Aorta (tissue), 5 donors: ENCODE measurements at places on chromosomes 1 and 21. TPM values are rescaled to one million over a fixed set of nuclear protein-coding genes. Genes with fewer than 3 reads are reported as not detected.

DNA sequence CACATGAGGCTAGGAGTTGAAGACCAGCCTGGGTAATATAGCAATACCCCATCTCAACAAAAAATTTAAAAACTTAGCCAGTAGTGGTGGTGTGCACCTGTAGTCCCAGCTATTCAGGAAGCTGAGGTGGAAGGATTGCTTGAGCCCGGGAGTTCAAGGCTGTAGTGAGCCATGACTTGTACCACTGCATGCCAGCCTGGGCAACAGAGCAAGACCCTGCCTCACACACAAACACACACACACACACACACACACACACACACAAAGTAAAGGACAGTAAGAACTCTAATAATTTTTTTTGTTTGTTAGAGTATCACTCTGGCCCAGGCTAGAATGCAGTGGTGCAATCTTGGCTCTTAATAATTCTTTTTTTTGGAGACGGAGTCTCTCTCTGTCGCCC is 138.0 kb upstream of the SOD1 start:
- H3K4me1 ChIP-seq = no peaks in the 10 kb centered on the region
- no peak overlapping the region for H3K4me3 ChIP-seq
- no peaks in the 10 kb centered on the region for H3K36me3 ChIP-seq

- no peak for DNase-seq
- H3K27me3 ChIP-seq = no peaks in the 10 kb centered on the region
- no peak overlapping the region for H3K4me3 ChIP-seq
- H3K4me1 ChIP-seq = no peaks in the 10 kb centered on the region
- no peak overlapping the region for H3K27ac ChIP-seq
- no peaks in the 10 kb centered on the region for H3K36me3 ChIP-seq
Observed at GRCh38 chr1:200437556-200438203, 27.8 kb upstream of the ZNF281 start.

DNA sequence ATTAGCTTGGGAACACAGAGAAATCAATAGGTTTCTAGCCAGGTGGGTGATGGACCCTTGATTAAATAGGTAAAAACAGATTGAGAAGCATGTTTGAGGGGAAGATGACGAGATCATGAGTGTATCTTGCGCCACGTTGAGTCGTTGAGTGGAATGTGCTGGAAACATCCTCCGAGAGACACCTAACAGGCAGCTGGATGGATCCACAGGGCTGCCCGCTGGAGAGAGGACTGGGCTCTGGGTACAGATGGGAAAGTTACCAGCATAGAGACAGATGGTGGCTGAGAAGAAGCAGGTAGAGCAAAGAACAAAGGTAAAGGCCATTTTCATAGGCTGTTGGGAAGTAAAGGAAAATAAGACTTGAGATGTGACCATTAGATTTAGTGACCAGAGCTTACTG is 15.6 kb downstream of the BATF3 start:
- no peaks in the 10 kb centered on the region for H3K27me3 ChIP-seq
- H3K27ac ChIP-seq = no peak overlapping the region
- no peaks in the 10 kb centered on the region for H3K4me1 ChIP-seq
- H3K36me3 ChIP-seq = no peaks in the 10 kb centered on the region

DNA sequence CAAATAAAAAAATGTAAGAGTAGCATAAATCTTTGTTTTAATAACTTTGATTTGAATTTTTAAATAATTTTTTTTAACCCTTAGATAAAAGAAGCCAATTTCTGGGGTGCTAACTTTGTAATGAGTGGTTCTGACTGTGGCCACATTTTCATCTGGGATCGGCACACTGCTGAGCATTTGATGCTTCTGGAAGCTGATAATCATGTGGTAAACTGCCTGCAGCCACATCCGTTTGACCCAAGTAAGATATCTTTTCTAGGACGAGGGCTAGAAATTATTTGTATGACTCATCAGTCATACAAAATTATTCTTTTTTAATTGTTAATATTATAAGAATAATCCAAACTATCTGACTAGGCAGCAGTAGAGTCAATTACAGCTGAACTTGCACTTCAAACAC is 71.2 kb downstream of the GPR161 start:
- H3K27me3 ChIP-seq = no peaks in the 10 kb centered on the region
- no peak overlapping the region for H3K27ac ChIP-seq
- no peak for DNase-seq
- peaks cover 3% of the 10 kb centered on the region for H3K36me3 ChIP-seq
- H3K4me1 ChIP-seq = no peaks in the 10 kb centered on the region

DNA sequence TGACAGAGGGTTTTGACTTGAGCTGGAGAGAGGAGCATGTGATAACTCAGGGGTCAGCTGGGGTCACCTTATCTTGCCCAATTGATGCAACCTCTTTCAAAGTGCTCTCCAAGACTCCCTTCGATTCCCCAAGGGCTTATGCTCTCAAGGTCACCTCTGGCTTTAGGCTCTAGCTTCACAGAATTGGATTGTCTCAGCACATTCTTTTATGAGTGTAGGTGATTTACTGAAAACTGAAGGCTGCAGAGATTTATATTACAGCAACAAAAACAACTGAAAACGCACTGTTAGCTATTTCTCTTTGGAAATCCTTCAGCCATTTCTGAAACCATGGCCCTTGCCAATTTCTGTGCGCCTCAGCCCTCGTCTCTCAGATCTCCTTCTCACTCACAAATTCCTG is 34.5 kb upstream of the MAP1LC3C start:
- DNase-seq = no peak
- no peaks in the 10 kb centered on the region for H3K36me3 ChIP-seq
- H3K27me3 ChIP-seq = no peaks in the 10 kb centered on the region
- H3K4me3 ChIP-seq = no peak overlapping the region
- H3K27ac ChIP-seq = no peak overlapping the region

DNA sequence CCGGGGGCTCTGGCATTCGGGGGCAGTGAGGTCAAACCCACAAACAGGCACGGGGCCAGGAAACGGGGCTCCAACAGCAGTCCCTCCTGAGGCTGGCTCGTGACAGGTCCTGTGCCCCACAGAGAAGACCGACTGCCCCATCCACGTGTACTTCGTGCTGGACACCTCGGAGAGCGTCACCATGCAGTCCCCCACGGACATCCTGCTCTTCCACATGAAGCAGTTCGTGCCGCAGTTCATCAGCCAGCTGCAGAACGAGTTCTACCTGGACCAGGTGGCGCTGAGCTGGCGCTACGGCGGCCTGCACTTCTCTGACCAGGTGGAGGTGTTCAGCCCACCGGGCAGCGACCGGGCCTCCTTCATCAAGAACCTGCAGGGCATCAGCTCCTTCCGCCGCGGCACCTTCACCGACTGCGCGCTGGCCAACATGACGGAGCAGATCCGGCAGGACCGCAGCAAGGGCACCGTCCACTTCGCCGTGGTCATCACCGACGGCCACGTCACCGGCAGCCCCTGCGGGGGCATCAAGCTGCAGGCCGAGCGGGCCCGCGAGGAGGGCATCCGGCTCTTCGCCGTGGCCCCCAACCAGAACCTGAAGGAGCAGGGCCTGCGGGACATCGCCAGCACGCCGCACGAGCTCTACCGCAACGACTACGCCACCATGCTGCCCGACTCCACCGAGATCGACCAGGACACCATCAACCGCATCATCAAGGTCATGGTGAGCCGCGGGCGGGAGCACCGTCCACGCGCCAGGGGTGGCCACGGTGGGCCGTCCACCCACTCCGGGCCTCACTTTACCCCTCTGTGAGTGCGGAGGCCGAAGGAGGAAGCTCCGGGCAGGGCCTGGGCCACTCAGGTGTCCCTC is 14.2 kb downstream of the COL6A2 start:
- H3K36me3 ChIP-seq = peaks cover 30% of the 10 kb centered on the region
- DNase-seq = peak; percentile 73
- H3K4me3 ChIP-seq = no peak overlapping the region
- no peaks in the 10 kb centered on the region for H3K27me3 ChIP-seq
- H3K4me1 ChIP-seq = peaks cover 6% of the 10 kb centered on the region
- no peak overlapping the region for H3K27ac ChIP-seq

DNA sequence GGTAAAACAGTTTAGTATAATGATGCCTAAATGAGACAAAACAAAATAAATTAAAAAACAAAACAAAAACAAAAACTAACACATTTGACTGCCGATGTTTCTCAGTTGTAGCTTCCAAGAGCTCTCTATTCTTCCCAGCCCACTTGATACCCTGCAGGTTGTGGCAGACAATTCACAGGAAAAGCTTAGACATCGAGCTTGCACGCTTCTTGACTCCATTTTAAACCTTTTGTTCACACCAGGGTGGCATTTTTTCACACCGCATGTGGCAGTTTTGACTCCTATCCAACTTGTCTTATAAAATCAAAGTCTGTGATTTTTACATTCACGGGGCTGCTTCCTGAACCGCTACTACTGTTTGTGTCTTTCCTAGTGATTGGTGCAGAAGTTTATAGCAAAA is 575.9 kb downstream of the USP25 start:
- no peaks in the 10 kb centered on the region for H3K27me3 ChIP-seq
- H3K27ac ChIP-seq = no peak overlapping the region
- H3K4me1 ChIP-seq = no peaks in the 10 kb centered on the region
- H3K4me3 ChIP-seq = no peak overlapping the region
- DNase-seq = no peak

- no peaks in the 10 kb centered on the region for H3K27me3 ChIP-seq
- H3K27ac ChIP-seq = no peak overlapping the region
- no peak overlapping the region for H3K4me3 ChIP-seq
- no peaks in the 10 kb centered on the region for H3K36me3 ChIP-seq
- H3K4me1 ChIP-seq = peaks cover under 1% of the 10 kb centered on the region
Observed at GRCh38 chr1:230354005-230354404, 72.1 kb downstream of the PGBD5 start.

GRCh38 chr1:113551728-113552127 is 161.4 kb downstream of the MAGI3 start:
- no peaks in the 10 kb centered on the region for H3K36me3 ChIP-seq
- H3K27me3 ChIP-seq = no peaks in the 10 kb centered on the region
- no peak overlapping the region for H3K4me3 ChIP-seq

GRCh38 chr1:110487726-110488125 is 31.2 kb downstream of the KCNA10 start:
- H3K27me3 ChIP-seq = no peaks in the 10 kb centered on the region
- no peak overlapping the region for H3K27ac ChIP-seq
- DNase-seq = no peak

DNA sequence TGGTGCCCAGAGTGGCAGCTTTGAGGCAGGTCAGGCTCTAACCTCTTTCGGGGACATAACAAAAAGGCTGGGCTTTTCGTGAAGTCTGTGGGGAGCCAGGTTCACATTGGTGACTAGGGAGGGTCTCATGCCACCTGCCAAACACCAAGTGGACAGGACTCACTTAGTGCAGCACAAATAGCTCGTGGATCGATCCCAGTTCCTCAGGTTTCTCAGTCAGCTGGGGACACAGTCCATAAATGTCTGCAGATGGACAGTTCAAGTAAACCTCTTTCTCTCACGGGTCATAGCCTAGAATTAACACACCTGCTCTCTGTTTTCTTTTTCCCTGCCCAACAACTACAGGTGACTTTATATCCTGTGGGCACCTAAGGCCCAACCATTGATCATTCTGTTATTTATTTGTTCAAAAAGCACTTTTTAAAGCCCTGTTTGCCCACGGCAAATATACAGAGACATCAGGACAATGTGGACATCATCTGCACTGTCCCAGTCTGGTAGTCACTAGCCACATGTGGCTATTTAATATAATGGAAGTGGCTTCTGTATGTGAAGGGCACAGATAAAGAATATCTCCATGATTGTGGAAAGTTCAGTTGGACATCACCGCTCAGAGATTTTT is 53.5 kb downstream of the CAPN2 start:
- no peak overlapping the region for H3K27ac ChIP-seq
- no peak overlapping the region for H3K4me3 ChIP-seq
- peaks cover 7% of the 10 kb centered on the region for H3K36me3 ChIP-seq
- DNase-seq = no peak
- H3K27me3 ChIP-seq = no peaks in the 10 kb centered on the region

DNA sequence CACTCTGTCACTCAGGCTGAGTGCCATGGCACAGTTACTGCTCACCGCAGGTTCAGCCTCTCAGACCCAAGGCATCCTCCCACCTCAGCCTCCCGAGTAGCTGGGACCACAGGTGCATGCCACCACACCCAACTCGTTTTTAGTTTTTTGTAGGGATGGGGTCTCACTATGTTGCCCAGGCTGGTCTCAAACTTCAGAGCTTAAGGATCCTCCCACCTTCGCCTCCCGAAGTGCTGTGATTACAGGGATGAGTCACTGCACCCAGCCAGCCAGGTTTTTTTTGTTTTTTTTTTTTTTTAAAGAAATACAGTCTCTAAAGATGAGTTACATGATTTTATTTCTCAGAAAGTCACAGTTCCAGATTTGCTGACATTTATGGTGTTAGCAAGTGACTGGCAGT is 29.0 kb downstream of the BACE2 start:
- no peak for DNase-seq
- no peak overlapping the region for H3K27ac ChIP-seq
- H3K4me1 ChIP-seq = no peaks in the 10 kb centered on the region
- peaks cover 1% of the 10 kb centered on the region for H3K36me3 ChIP-seq
- no peaks in the 10 kb centered on the region for H3K27me3 ChIP-seq

DNA sequence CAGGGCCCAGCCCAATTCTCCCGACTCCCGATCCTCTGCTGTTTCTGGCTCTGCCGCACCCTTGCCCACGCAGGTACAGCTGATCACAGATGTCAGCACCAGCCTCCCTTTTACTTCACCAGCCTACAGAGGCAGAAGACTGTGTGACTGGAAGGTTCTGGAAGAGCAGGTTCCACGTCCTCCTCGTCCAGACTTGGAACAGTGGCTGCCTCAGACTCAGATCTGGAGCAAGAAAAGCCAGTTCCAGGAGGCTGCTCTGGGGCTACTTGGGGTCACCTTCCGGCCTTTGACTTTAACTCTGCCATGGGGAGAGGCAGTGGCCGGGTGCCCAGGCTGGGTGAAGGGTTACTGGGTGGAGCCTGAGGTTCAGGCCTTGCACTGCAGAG is 16.1 kb upstream of the KLHDC7A start:
- no peaks in the 10 kb centered on the region for H3K4me1 ChIP-seq
- no peak overlapping the region for H3K4me3 ChIP-seq
- H3K27ac ChIP-seq = no peak overlapping the region
- no peaks in the 10 kb centered on the region for H3K27me3 ChIP-seq
- peak; percentile 47 for DNase-seq

GRCh38 chr1:18072066-18072465 is 35.5 kb upstream of the IGSF21 start:
- no peaks in the 10 kb centered on the region for H3K4me1 ChIP-seq
- no peak overlapping the region for H3K4me3 ChIP-seq
- H3K27ac ChIP-seq = no peak overlapping the region
- DNase-seq = no peak
- no peaks in the 10 kb centered on the region for H3K36me3 ChIP-seq

- H3K4me3 ChIP-seq = no peak overlapping the region
- no peaks in the 10 kb centered on the region for H3K4me1 ChIP-seq
- H3K27ac ChIP-seq = no peak overlapping the region
- DNase-seq = no peak
- H3K36me3 ChIP-seq = no peaks in the 10 kb centered on the region
- H3K27me3 ChIP-seq = no peaks in the 10 kb centered on the region
Observed at GRCh38 chr1:22414244-22414751, 37.4 kb upstream of the ZBTB40 start.

VHLL gene
- not detected for polyA plus RNA-seq

MYOC gene
- polyA plus RNA-seq = 3.8 TPM
